NCI-H146 (cell line): ENCODE measurements at places on chromosomes 7 and 10.

- no peak for DNase-seq
These were observed 58.4 kb downstream of the C10orf105 start for GRCh38 chr10:71661060-71661622.

- no peak for DNase-seq
These were observed 1.1 kb downstream of the PSMA2 start for GRCh38 chr7:42930889-42931288.

DNA sequence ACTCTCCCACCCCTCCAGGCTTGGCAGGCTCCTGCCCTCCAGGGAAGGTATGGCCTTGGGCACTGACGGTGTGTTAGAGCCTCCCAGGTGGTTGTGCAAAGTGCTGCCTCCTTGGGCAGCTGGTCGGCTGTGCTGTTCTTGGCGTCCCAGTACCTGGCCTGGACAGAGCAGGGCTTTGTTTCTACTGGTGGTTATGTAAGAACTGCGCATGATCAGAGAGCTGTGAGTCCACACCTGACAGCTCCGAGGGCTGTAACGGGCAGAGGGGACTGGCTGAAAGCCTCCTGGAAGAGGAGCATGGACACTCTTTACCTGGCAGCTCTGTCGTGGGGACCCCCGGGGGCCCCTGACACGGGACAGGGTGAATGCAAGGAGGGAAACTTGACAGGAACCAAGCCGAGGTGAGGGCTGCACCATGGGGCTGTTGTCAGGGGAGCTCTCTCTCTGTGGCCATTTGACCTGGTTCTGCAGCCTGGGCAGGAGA is 3.1 kb upstream of the SFRP5 start:
- DNase-seq = no peak

DNA sequence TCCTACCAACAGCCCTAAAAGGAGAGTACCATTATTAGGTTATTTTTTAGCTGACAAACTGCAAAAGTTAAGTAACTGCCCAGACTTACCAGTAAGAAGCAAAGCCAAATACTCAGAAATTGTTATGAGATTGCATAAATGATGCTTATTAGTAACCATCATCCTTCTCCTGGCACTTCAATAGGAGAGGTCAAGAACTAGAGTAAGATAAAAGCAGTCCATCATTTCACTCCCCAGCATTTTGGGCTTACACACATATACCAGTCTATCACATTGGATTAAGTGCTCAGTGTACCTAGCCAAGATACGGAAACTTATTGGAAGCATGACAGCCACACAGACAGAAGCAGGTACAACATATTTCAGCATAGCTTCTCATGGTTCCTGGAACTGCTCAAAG is 142.8 kb upstream of the EGR2 start:
- DNase-seq = no peak

DNA sequence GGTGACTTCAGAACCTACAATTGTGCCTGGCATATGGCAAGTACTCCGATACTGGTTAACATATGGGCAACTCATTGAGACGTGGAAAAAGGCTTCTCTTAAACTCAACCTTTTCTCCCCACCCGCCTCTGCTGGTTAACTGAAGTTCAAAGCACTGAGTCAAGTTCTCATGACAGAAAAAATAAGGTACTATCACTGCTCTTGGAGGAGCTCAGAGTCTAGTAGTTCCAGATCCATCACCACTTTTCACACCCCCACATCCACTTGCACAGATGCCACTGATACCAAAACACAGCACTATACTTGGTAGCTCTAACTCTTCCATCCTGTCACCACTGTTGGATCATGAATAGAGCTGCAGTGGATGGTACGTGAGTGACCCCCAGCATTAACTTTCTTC is 36.2 kb downstream of the CCDC6 start:
- DNase-seq = no peak

GRCh38 chr10:113390896-113391295 is 162.0 kb upstream of the HABP2 start:
- no peak for DNase-seq

- no peak for DNase-seq
These were observed 73.8 kb upstream of the FAM180A start for GRCh38 chr7:135822376-135822775.

DNA sequence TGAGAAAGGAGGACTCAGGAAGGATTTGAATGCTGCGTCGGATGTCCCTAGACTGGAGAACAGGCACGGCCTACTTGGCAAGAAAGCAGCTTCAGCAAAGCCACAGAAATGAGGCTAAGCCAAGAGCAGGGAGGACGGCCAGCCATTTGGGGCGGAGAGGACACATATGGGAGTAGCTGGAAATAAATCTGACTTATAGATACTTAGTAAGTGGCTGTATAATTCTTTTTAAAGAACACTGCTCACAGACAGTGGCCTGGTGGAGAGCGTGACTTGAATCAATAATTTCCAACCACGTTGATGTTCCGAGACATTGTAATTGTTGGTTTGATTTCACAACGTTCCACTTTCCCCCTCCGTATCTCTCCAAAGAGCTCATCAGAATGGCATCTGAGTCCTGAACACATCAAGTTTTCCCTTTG is 67.7 kb upstream of the JCAD start:
- no peak for DNase-seq

DNA sequence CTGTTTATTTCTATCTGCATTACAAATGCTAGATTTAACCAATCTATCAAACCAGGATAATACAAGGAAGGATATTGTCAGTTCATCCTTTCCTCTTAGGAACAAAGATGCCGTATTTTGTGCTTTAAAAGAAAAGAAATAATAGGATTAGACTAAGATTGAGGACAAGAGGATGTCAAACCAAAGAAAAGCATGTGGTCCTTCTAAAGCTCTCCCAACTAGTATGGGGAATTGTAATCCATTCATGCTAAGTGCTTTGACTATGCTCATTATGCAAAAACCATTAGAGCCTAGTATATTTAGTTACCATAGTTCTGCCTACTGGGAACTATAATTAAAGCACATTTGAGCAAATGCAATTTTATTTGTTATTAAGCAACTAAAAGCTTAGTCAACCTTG is 280.2 kb downstream of the GRM8 start:
- no peak for DNase-seq

DNA sequence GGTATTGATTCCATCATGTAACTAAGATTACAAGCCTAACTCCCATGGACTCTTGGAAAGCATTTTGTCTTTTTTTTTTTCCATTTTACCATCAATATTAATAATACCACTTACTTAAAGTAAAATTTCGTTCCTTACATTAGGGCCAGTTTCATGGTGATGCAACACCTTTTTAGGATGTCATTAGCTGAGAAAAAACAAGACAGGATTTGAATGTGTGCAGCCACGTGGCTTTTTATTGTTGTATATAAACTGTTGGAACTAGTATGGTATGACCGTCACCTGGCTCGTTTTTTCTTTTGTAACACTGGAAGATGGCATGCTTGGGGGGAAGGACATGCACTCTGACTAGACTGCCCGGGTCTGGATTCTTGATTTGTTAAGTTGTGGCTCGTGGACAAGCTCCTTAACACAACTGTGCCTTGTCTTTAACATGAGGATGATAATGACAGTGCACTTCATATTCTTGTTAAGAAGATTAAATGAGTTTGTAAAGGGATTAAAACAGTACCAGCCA is 42.1 kb downstream of the ARHGAP21 start:
- peak; percentile 10 for DNase-seq

- no peak for DNase-seq
These were observed 42.3 kb downstream of the BRI3 start for GRCh38 chr7:98323597-98324322.

DNA sequence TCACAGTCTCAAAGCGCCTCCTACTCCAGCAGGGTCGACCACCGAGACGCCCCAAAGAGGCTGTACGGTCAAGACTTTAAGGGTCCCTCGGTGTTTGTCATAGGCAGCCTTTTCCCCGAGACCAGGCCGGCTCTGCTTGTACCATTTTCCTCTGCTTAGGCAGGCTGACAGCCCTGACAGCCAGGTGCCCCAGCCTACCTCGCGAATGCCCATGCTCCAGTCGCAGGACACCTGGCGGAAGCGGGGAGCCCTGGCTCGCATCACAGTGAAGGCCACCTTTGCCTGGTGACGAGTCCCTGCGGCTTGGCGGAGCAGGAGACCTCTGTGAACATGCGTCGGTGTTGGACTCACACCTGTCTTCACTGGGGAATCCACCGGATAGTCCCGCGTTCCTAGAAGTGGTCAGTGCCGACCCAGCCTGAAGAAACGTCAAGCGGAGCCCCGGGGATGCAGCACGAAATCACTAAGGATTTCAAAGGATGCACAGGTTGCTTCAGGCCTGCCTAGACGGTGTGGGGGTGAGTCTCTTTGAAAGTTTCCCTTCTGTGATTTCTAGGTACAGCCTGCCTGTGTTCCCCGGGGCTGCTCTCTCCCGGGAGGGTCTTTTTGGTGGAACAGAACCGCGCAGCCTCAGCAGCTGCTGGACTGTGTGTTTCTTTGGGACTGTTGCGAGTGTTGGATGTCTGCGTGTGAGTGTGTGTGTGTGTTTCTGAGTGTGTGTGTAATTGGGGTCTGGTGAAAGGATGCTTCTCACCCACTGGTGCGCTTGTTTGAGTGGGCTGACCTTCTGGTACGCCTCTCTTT is 30.5 kb upstream of the ZNF273 start:
- no peak for DNase-seq

- peak; percentile 73 for DNase-seq
These were observed 49.2 kb downstream of the SVIL start for GRCh38 chr10:29585488-29585976.

- peak; percentile 38 for DNase-seq
These were observed 59.0 kb upstream of the CHST15 start for GRCh38 chr10:124152139-124153022.

DNA sequence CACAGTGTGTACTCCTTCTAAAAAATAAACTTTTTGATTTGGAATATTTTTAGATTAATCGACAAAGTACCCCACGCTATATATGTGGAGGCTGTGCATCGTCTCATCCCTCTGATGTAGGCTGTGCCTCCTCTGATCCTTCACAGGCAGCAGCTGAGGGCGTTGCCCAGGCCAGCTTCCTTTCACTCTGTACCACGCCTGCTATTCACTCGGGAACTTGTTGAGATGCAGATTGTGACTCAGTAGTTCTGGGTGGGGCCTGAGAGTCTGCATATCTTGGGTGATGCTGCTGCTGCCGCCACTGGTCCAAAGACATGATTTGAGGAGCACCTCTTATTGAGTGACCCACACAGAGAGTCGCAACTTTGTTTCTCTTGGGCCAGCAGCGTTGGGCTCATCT is 7.9 kb upstream of the C10orf120 start:
- DNase-seq = no peak

DNA sequence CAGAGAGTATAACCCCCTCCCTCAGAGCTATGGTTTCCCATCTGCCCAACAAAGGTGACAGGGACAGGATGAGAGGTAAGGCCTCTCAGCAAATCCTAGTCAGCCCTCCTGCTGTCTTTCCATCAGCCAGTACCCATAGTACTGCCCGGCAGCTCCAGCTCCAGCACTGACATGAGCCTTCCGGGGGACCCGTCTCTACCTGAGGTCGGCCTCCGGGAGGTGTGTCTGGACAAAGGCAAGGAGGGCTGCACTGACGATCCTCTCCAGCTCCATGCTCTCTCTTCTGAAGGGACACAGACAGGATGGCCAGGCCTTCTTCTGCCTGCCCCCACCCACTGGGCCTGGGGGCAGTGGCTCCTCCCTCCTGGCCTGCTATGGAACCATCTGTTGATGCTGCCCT is 4.3 kb downstream of the FBXL15 start:
- DNase-seq = no peak

DNA sequence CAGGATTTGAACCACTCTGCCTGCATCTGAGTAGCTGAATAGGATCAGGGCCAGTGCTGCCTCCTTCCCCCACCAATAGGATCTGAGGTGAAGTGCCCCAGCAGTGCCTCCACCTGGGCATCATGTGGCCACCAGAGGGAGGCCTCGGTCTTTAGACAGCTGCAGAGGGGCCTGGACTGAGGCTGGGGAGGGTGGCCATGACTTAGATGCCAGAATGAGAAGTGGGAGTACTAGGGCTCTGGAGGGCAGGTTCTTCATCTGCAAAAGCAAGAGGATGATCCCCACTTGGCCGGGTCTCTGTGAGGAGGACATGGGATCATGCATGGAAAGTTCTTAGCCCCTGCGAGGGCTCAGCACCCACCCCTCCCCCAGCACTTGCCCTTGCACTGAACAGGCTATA is 56.9 kb downstream of the NEUROG3 start:
- DNase-seq = peak; percentile 31

DNA sequence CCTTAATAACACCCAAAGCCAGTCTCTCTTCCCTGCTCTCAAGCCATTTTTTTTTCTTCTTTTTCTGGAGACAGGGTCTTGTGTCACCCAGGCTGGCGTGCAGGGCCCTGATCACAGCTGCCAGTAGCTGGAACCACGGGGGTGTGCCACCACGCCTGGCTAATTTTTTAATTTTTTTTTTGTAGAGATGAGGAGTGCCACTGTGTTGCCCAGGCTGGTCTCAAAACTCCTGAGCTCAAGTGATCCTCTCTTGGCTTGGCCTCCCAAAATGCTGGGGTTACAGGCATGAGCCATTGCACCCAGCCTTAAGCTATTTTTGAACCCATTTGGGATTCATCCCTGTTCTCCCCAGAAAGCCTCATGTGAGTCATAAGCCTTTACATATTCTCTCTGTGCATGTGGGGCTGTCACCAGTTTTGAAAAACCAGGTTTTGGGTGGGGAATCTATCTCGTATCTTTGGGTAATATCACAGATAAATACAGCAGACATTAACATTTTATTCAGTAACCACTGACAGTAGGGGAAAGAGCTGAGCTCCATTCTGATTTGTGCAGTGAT is 15.5 kb downstream of the ZNF487 start:
- no peak for DNase-seq

DNA sequence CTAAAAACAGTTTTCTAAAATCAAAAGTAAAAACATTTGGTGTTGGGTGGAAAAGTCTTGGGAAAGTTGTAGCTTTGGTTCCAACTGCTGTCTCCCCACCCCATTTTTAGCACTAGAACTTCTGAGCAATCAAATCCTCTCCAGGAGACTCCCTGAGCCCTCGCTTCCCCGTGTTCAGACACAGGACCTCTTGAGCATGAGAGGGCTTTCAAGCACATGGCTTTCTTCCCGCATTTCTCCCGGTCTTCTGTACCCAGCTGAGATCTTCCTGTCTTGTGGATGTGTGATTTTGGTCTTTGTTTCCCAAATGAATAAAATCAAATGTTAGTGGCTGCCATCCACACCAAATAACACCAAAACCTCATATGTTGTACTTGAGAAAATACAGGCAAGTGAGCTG is 5.0 kb downstream of the CXCL12 start:
- DNase-seq = no peak

DNA sequence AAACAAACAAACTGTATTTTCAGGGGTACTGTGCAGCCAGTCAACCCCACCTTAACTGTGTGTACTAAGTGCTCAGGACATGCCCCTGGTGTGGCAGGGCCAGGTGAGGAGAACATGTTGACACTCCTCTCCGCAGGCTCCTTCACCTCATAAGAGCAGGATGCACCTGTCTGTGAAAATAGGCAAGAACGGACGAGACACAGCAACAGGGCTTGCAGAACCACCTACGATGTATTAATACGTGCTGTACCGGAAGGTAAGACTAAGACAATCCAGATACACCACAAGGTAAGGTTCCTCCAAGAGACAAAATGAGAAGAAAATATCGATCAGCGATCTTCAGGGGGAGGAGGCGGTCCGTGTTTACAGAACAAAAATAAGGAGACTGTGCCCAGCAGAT is 65.8 kb upstream of the CAMK2B start:
- peak; percentile 82 for DNase-seq

GRCh38 chr10:29955329-29955935 is 104.0 kb downstream of the JCAD start:
- no peak for DNase-seq

GRCh38 chr10:36412942-36413341 is 712.5 kb upstream of the ANKRD30A start:
- DNase-seq = no peak
